Heart right ventricle (tissue), 16 donors: ENCODE measurements at places on chromosomes 7 and 10.

- DNase-seq = no peak
Measured at GRCh38 chr10:77919713-77920108, 6.8 kb downstream of the DLG5 start.

DNA sequence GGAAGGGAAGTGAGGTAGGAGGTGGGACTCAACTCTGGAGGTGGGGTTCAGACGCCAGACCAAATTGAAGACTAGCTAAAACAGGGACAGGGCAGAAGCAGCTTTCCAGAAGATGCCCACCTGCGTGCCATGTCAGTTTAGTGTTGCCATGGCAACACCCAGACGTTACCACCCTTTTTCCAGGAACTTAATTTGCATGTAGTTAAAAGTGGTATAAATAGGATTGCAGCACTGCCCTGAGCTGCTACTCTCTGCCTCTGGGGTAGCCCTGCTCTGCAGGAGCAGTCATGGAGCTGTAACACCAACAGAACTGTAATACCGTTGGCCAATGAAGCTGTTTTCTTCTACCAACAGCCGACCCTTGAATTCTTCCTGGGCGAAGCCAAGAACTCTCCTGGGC, 93.8 kb downstream of the PRKCQ start:
- DNase-seq = no peak

GRCh38 chr10:44511166-44511565, 126.3 kb upstream of the CXCL12 start:
- DNase-seq = no peak

- DNase-seq = no peak
Measured at GRCh38 chr7:137880432-137880831, 33.7 kb upstream of the DGKI start.

GRCh38 chr10:26372513-26373354, 65.4 kb upstream of the APBB1IP start:
- no peak for DNase-seq

- no peak for DNase-seq
Measured at GRCh38 chr10:24313283-24313682, 104.3 kb downstream of the KIAA1217 start.

- no peak for DNase-seq
Measured at GRCh38 chr7:32147546-32148268, 77.5 kb upstream of the PDE1C start.

DNA sequence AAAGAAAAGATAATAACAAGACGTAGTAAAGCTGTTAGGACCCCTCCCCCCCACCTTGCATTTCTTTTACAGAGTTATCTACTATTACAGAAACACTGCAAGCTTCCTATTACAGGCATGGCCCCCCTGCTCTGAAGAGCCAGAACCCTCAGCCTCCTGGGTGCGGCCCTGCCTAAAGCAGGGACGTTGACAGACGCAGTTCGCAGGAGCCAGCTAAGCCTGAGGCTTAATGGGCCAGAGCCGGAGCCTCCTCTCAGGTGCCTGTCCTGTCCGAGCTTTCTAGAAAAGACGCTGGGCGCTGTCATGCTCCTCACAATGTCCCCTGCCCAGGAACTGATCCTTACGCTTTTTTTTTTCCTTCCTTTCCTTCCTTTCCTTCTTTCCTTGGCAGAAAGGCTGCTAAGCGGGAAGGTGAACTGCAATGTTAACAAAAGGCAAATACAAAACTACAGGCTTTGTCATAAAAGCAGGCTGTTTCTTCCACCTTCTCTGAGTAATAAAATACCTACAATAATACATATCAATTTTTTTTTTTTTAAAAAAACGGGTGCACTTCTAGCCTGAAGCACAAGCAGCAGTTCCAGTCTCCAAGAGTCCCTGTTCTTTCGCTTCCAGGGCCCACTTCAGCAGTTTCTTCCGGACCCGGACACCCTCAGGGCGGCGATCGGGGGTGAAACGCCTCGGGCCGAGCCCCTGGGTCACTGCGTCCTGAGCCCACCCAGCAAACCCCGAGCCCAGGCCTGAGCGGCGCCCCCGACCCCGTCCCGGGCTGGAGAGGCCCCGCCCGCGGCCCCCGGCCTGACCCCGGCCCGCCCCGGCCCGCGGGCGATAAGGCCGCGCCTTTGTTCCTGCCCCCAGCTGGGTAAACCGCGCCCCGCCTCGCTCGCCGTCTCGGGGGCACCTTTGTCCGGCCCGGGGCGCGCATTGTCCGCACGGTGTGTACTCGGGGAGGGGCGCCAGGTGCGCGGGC, 11.2 kb downstream of the MNX1 start:
- DNase-seq = no peak

DNA sequence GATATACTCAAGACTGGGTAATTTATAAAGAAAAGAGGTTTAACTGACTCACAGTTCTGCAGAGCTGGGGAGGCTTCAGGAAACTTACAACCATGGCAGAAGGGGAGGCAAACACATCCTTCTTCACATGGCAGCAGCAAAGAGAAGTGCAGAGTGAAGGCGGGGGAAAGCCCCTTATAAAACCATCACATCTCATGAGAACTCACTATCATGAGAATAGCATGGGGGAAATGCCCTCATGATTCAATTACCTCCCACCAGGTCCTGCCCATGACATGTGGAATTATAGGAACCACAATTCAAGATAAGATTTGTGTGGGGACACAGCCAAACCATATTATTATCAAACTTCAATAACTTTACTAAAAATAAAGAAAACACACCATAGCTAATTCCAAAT, 30.4 kb upstream of the JAZF1 start:
- DNase-seq = no peak

GRCh38 chr10:31186225-31187000, 132.6 kb upstream of the ZEB1 start:
- no peak for DNase-seq

GRCh38 chr7:140084972-140085371, 22.2 kb upstream of the PARP12 start:
- DNase-seq = no peak

GRCh38 chr7:99362801-99363200, 11.7 kb upstream of the ARPC1B start:
- DNase-seq = no peak

DNA sequence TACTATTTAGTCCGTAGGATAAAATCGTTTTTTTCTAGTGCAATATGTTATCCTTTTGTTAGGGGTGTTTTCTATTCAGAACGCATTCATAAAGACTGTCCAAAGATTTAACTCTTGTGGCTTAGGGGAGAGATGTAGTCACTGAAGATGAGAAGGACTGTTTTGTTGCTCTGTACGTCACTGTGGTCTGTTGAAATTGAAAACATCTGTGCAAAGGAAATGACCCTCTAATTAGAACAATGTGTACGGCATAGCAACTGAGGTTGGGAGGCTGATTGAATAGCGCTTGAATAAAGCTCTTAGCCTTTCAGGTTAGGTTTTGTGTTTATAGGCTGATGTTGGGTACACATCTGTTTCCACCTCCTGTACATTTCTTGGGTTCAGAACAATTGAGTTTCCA, 453.4 kb upstream of the AKR1E2 start:
- DNase-seq = no peak

DNA sequence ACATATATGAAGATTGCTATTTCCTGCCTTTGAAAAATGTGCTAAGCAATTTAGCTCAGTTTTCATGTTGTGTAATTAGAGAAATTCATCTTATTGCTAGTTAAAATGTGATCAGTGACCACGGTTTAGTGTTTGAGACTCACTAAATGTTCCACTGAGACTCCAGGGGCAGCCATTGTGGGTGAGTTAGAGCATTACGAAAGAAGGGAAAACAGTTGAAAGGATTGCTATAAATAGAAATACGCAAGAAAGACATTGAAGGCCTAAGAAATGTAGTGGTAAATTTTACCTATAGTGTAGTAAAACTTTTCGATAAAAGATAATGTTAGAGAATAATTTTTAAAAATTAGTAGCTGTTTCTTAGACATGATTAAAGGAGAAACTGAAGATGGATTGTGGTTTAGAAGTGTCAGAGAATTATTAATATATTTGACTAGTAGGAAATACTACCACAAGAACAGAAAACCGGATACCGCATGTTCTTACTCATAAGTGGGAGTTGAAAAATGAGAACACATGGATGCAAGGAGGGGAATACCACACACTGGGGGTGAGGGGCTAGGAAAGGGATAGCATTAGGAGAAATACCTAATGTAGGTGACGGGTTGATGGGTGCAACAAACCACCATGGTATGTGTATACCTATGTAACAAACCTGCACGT, 394.5 kb downstream of the SEMA3D start:
- no peak for DNase-seq

GRCh38 chr10:105726149-105726548, 1085.1 kb downstream of the SORCS3 start:
- DNase-seq = no peak
